PC-3 (cell line): ENCODE measurements at places on chromosomes 12 and 14. TPM values are rescaled to one million over a fixed set of nuclear protein-coding genes. Genes with fewer than 3 reads are reported as not detected.
A peak's percentile ranks its signal among the peaks of the same experiment; 100 is the strongest.

MFAP5 gene
- not detected in 2 replicates for total RNA-seq

- DNase-seq = no peak
Measured at GRCh38 chr14:90297876-90298629, 33.7 kb downstream of the NRDE2 start.

PLCZ1 gene
- not detected in 2 replicates for total RNA-seq

- DNase-seq = no peak
Measured at GRCh38 chr12:13342971-13343370, 146.4 kb downstream of the EMP1 start.

DNA sequence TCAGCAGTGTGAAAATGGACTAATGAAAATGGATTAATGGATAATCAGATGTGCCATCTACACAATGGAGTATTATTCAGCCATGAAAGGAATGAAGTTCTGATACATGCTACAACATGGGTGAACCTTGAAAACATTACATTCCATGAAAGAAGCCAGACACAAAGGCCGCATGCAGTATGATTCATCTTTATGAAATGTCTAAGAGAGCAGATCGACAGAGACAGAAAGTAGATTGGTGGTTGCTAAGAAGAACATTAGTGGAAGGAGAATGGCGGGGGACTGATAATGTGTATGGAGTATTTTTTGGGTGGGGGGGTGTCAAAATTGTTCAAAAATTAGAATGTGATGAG is 47.3 kb downstream of the PRKAB1 start:
- DNase-seq = peak; percentile 14

R3HDM2 gene
- 14.0 and 15.7 TPM in 2 replicates for total RNA-seq

ALDH6A1 gene
- total RNA-seq = 5.0 and 5.4 TPM in 2 replicates

ACOT4 gene
- total RNA-seq = 3.9 and 5.1 TPM in 2 replicates

KLHDC1 gene
- 0.07 and 0.58 TPM in 2 replicates for total RNA-seq

DNA sequence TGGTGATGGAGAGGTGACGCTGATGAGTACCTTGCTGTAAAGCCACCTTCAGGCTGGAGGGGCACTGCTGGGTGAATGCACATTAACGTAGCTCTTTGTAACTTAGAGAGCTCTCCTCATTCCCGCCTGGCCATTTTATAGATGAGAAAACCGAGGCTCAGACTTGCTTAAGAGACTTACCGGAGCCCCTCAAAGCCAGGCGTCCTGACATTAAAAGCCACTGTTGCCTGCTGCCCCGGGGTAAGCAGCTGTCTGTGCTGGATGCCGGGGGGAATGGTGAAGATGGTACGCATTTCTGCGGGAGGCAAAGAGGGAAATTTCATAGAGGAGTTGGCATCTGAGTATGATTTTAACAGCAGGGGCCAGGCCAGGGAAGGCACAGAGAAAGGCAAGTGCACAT is 49.6 kb upstream of the VRK1 start:
- DNase-seq = no peak

GRCh38 chr12:53676656-53677015 is 753 bp upstream of the ATP5MC2 start:
- DNase-seq = no peak

- no peak for DNase-seq
Measured at GRCh38 chr14:50082308-50082742, 34.0 kb downstream of the VCPKMT start.

GRCh38 chr14:42665083-42665482 is 1058.4 kb downstream of the LRFN5 start:
- peak; percentile 11 for DNase-seq

DNA sequence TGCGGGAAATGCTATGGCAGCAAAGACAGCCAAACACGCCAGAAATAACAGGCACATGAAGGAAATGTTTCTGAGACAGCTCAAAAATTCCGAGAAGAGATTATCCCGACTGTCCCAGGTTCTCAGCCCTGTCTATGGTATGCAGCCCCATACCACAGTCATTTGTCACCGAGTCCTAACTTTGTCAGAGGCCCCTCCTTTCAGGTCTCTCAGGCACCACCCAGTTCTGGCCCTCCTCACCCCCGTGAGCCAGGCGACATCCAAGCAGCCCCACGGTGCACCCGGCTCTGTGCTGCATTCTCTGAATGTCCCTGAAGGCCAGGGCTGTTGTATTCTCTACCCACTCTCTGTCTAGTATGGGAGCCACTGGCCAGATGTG is 24.0 kb downstream of the SSH1 start:
- DNase-seq = peak; percentile 78

ACAD10 gene
- 21.8 and 27.4 TPM in 2 replicates for total RNA-seq

LRRC10 gene
- not detected in 2 replicates for total RNA-seq

KLRC3 gene
- total RNA-seq = not detected in 2 replicates

- no peak for DNase-seq
Measured at GRCh38 chr12:55771736-55772135, 28.8 kb downstream of the GDF11 start.

GRCh38 chr12:55034218-55034617 is 14.4 kb downstream of the NEUROD4 start:
- DNase-seq = no peak

LIN7A gene
- not detected in 2 replicates for total RNA-seq

FZD10 gene
- not detected in 2 replicates for total RNA-seq

DNA sequence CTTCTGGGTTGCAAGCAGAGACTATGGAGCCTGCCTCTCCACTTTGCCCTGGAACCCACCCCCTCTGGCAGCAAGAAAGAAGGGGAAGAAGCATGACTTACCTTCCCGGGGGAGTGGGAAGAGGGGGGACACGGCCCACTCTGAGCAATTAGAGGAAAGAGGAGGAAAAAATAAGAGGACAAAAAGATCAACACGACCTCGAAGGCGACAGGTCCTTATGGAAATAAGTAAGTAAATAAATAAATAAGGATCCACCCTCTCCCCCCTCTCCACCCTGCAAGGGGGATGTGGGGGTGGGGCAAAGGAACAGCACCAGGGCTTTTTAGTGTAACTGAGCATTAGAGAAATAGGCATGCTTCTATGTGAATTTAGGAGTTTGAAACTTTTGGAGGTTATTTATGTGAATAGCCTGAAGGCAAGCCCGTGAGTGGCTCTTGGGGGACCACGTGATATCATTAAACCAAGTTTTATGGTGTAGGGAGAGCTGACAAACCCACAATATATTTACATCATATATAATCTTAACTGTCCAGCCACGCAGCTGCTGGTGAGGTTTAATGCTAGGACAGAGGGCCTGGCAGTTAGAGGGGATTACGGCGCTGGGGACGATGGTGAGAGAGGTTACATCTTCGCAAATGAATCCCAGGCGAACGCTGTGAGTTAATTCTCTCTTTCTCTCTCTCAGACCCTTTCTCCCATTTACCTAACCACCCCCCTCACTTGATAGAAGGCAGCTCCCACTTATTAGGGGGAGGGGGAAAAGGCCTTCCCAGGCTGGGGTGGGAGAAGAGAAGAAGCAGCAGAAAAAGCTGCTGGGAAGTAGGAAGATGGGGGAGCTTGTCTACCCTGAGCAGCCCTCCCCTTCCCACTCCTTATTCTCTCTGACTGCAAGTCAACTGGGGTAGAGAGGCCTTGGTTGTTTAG is 4.8 kb downstream of the HOXC5 start:
- DNase-seq = no peak

SCN8A gene
- 10.7 and 12.7 TPM in 2 replicates for total RNA-seq

DNA sequence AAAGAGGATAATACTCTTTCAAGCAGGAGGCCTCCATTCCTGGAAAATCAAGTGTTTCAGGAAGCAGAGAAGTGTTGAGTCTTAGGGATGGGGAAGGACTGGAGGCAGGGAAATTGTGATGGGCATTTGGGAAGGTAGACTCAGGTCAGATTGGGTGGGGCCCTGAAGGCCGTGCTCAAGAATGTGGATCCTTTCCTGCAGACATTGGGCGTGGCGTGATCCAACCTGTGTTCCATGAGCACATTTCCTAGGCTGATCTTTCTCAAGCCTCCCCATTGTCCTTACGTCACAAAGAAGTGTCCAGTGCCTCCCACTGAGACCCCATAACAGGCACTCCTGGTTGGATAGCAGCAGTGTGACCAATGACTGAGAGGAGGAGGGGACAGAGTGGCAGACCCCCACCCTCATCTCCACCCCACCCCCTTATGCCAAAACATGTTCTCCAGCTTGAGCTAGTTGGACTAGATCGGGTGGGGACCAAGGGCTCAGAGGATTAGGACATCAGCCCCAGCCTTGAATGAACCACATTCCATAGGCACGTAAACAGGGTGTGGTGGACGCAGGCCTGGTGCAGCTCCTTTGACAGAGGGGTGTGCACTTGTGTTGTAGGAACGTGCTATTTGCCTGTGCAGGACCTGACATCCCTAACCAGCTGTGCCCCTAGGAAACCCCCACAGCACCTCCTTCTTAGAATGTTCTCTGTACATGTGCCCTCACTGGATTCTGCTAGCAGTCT is 76.8 kb downstream of the TTC9 start:
- peak; percentile 38 for DNase-seq

- DNase-seq = peak; percentile 75
Measured at GRCh38 chr14:23056956-23057756, at the start of gene CDH24. TSS of gene CDH24 (minus strand) at chr14:23057520. CDS start at chr14:23055733, 1,787 bp downstream.

LALBA gene
- total RNA-seq = not detected in 2 replicates

MANSC1 gene
- total RNA-seq = 2.8 and 3.1 TPM in 2 replicates

DNA sequence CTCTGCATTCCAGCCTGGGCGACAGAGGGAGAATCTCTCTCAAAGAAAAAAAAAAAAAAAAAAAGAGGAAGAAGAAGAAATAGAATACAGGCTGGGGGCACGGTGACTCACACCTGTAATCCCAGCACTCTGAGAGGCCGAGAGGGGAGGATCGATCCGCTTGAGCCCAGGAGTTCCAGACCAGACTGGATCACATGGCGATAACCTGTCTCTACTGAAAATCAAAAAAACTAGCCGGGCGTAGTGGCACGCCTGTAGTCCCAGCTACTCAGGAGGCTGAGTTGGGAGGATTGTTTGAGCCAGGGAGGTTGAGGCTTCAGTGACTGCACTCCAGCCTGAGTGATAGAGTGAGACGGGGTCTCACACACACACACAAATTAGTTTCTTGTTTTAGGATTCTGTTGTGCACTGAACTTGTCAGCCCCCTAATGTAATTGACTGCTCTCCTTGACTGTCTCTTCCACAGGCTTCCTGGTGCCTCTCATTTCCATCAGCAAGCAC is 963 bp upstream of the TINF2 start:
- DNase-seq = peak; percentile 21

DNA sequence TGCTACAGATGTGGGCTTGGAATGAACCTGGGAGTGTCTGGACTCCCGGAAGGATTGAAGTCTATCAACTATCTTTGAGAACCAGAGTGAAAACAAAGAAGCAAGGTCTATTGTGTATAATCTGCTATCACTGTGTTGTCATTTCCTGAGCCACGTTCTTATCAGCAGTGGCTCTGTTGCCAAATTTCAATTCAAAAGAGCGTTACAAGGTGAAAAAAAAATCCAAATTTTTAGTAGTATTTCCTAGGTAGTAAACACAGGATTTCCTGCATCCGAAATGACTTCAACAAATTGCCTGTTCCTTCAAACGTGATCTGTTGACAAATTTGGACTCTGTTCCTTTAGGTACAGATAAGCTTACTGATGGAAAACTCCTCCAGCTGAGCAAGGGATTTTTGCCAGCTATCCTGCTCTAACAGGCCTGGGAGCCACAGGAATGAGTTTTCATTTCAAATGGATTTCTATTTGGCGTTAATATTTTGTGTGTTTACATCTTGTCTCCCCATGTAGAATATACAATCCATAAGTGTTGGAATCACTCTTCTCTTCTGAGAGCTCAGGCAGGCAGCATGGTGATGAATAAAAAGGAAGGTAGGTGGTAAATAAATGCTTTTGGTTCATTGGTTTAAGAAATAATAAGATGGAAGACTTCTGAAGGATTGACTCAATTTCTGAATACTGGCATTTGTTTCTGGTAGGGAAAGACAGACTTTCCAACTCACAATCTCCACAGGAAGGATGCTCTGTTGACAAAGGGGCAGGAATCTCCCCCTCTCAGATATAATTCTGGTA is 58.5 kb downstream of the GPR135 start:
- no peak for DNase-seq

GLI1 gene
- total RNA-seq = 3.0 TPM in 1 of 2 replicates, not detected in the other

DNA sequence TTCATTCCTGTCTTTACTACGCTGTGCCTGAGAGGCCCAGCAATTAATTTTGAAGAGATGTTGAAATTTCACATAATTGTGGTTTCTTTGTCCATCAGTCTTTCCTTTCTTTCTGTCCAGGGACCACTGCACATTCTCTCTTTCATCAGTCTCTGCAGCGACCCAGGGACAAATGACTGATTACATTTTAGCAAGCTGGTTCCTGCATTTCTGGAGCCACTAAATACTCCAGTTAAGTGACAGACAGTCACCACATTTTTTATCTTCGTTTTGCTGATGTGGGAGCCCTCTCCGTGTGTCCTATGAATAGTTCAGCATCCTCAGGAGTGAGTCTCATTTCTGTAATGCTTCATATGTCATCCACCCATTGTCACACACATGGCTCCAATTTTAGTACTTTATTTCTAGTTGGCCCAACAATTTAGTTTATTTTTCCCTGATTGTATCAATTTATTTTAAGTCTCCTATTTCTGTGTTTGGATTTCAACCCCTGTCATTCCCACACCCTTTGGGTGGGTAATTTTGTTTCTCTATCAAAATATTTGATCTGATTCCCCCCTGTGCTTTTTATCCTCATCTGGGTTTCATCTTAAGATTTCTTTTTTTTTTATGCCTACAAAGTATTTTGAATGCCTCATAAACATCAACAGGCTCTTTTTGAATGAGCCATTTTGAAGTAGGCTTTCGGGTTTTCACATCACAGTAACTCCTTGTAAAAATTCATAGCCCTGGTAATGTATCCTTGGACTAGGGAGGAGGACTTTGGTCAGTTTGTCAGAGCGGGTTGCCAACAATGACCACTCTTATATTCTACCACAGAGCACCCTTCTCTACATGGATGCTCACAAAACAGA is 1196.5 kb downstream of the GALC start:
- DNase-seq = no peak

RNASE3 gene
- total RNA-seq = not detected in 2 replicates

DNA sequence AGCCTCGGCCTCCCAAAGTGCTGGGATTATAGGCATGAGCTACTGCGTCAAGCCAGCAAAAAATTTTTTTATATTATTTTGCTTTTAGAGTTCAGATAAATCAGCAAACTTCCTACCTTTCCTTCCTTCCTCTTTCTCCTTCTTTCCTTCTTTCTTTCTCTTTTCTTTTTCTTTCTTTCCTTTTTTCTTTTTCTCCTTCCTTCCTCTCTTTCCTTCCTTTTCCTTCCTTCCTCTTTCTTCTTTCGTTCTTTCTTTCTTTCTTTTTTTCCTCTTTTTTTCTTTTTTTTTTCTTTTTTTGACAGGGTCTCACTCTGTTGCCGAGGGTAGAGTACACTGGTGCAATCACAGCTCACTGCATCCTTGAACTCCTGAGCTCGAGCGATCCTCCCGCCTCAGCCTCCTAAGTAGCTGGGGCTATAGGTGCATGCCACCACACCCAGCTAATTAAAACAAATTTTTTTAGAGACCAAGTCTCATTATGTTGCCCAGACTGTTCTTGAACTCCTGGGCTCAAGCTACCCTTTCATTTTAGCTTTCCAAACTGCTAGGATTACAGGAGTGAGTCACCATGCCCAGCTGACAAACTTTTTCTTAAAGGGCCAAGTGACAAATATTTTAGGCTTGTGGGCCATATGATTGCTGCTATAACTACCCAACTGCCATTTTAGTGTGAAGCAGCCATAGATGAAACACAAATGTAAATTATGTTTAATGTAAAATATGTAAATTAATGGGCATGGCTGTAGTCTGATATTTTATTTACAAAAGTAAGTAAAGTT is 7.1 kb upstream of the WASHC4 start:
- peak; percentile 69 for DNase-seq

- DNase-seq = no peak
Measured at GRCh38 chr12:106113824-106114446, 24.8 kb downstream of the NUAK1 start.

UBE3B gene
- total RNA-seq = 25.7 and 35.6 TPM in 2 replicates

- no peak for DNase-seq
Measured at GRCh38 chr14:54314365-54315104, 82.3 kb upstream of the CDKN3 start.

C12orf50 gene
- total RNA-seq = not detected in 2 replicates

SMIM10L1 gene
- total RNA-seq = 9.4 and 9.7 TPM in 2 replicates
